AG04450 (cell line): ENCODE measurements at places on chromosomes 5 and 9.

GRCh38 chr9:20551835-20552234, 70.5 kb downstream of the MLLT3 start:
- DNase-seq = no peak

- no peak for DNase-seq
Measured at GRCh38 chr5:179720222-179720621, 12.4 kb upstream of the MAML1 start.

DNA sequence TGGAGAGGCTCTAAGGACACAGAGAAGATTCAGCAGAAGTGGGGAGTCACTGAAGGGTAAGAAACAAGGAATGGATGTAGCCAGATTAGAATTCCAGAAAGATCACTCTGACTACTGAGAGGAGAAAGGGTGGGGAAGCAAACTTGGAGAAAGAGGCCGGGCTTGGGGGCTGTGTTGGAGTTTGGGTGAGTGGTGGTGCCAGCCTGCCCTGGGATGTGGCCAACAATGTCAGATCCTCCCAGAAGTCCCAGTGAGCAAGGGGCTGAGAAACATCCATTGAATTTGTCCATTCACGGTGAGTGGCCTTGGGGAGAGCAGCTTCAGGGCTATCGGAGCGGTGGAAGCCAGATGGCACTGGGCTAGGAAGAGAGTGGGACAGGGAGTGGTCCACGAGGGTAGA, 60.4 kb downstream of the COL15A1 start:
- DNase-seq = no peak

DNA sequence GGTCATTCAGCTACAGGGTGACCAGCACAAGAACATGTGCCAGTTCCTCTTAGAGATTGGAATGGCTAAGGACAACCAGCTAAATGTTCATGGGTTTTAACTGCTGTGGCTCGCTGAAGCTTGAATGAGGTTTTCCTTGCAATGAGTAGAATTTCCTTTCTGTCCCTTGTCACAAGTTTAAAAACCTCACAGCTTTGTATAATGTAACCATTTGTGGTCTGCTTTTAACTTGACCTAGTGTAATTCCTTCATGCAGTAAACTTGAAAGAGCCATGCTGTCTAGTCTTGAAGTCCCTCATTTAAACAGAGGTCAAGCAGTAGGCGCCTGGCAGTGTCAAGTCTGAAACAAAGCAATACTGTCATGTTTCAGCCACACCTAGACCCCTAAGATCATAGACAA, 181.3 kb upstream of the DMRT1 start:
- no peak for DNase-seq

DNA sequence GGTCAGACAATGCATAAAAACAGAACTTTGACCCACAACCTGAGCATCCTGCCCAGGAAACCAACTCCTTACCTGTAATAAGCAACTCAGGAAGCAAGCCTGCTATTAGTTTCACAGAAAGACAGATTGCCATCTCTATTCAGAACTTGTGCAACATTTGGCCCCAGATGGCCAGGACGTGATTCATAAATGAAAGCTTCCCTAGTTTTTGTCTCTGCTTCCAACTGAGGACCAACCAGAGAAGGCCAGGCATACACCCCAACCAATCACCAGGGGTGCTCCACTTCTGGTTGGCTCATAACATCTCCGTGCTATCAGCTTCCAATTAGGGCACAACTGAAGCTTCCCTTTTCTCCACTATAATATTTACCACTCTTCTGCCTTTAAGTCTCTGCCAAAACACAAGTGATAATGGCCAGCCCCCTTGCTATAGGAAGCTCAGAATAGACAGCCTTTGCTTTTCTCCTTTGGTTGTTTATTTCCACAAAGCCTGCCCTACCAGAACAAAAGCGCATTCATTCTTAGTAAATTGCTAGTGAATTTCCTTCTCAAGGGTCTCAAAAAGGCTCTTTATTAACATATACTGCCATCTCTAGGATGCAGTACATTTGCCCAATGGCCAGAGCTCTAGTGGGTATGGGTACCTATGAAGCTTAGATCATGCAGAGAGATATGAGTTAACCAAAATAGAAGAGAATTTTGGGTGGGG, 289.7 kb upstream of the DAP start:
- no peak for DNase-seq

- DNase-seq = no peak
Measured at GRCh38 chr5:133683646-133684596, 71.6 kb upstream of the FSTL4 start.

DNA sequence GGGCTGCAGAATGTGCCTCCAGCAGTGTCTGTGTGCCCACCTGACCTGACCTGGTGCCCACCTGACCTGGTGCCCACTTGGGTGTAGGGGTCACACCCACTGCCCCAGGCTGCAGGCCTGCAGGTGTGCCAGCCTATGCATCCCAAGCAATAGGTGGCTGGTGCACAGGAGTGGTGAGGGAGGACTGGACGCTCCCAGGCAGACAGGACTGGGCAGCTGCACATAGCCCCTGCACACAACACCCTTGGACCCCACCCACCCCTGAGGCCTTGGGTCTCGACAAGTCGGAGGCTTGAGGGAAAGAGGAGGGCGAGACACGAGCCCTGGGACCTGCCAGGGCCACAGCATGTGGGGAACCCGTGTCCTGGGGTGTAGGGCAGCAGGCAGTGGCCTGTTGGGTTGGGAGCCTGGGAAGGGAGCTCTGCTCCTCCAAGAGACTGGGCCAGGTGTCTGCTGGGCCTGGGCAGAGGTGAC, 10.8 kb upstream of the NRARP start:
- DNase-seq = no peak

DNA sequence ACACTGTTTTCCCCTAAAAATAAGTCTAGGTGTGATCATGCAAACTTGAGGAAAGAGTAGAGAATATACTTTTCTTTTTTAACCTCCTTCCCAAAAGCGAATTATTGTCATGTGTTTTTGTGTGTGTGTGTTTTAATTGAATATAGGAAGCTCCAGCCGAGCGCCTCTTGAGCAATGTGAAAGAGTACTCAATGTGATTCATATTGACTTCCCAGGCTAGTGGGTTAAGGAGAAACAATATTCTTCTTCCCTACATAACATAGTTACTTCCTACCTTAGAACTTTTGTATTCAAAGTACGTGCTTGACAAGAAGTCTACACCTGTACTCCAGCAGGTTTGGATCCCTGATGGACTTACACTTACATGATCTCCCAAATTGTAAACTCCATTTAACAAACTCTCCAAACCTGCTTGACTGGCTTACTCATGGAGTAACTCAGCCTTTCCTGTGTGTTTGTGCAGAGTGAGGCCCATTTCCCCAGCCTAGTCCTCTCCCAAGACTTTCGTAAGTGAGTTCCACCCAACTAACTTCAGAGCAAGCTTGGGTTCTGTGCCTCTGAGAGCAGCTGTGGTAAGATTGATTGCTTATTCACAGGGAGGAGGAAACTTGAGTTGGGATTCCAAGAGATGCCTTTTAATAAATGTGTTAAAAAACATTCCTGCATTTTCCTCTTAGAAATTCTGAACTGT, 9.3 kb downstream of the SLC28A3 start:
- no peak for DNase-seq

DNA sequence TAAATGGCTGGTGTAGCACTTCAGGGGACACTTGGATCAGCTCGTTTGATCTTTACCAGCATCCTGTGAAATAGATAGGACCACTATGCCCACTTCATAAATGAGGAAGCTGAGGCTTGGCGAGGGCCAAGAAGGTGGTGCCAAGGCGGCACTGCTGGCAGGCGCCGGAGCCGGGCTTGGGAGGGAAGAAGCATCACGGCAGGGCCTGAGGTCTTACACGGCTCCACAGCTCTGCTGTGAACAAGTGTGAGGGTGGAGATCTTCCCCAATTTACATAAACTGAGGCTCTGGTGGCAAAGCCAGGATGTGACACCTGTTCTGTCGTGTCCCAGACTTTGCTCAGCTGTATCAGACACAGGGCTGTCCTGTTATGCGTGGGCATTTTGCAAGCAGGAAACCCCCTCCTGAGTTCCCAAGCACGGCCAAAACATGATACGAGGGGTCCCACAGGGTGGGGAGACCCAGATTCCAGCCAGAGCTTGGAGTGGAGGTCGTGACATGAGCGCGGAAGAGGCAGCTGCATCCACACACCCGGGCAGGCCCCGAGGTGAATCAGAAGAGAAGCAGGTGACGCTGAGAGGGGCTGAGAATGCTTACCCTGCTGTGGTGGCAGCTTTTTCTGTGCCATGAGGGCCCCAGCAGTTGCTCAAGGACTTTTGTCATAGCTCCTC, 117.5 kb upstream of the BOD1 start:
- no peak for DNase-seq

DNA sequence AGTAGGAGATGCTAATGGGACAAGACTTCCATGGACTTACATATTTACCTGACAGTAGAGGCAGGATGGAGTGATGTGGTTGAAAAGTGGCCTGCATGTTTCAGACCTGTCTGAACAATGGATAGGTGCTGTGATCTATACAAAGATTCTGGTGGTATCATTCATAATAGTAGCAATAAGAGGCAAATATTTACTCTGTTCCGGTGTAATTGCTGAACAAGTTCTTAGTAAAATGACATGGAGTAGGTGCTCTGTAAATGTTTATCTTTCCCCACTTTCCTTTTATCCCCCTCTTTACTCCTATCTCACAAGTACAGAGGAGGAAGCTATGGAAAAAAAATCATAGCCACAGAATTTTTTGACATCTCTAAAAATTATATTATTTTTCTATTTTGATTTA, 159.0 kb upstream of the SLC12A2 start:
- DNase-seq = no peak

DNA sequence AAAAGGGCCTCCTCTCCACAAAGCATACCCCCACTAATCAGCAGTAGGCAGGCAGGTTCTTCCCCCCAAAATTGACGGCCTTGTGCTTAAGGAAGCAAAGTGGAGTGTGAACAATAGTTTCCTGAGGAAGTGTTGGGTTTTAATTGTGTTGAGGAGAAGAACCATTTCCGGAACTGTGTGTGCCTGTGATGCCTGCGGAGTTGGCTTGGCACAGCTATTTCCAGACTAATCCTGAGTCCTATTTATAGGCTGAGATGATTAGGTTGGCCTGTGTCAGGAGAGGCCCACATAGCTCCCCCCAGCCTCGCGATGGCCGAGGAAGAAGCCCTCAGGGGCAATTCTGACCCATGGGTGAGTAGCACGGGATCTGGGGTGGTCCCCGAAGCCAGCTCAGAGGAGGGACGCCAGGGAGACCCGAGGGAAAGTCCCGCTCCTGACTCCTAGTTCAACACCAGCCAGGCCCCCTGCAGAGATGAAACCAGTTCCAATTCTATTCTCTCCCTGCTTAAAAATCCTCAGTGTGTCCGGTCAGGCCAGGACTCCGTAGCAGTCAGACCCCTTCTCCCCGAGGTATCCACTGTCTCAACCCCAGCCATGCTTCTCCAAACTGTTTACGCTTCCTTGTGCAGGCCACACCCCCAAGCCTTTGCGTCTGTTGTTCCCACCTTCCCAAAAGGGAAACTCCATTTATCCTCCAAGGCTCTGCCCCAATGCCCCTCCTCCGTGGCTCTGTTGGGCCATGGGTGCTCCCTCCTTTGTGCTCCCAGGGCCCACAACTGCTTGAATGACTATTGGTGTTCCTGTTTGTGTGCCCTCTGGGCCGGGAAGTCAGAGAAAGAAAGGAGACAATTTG, 18.1 kb downstream of the GSN start:
- no peak for DNase-seq

DNA sequence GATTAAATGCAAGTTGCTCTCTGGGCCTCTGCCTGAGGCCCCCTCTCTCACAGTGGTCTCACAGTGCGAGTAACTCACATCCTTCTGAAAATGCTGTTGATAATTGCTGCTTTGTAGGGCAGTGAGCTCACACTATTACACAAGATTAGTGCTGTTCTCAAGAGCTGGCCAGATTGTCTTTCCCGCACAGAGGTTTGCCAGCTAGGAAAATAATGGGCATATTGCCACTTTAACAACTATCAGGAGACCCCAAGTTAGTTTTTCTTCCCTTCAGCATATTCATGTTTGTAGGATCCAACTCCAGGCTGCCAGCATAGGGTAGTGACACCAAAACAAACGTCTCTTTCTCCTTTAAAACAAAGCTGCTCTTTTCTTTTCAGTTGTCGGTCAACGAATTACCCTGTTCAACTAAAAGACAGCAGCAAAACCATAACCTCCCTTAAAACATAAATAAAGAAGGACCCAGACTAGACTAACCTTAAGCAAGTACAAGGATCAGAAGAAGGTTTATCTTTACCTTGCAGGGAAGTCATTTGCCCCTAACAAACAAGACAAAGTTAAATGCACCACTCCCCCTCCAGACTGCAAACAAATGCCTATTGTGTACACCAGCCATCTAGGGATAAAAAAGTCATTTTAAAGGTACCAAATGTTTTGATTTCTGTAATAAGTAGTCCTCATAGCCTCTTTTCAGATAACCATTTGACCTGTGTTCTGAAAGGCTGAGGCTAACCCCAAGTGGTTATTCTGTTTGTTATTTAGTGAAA, 91.4 kb downstream of the VCAN start:
- no peak for DNase-seq

- no peak for DNase-seq
Measured at GRCh38 chr9:132875159-132875558, 2.9 kb downstream of the AK8 start.

GRCh38 chr5:173772384-173773059, 115.6 kb upstream of the CPEB4 start:
- DNase-seq = peak; percentile 4

DNA sequence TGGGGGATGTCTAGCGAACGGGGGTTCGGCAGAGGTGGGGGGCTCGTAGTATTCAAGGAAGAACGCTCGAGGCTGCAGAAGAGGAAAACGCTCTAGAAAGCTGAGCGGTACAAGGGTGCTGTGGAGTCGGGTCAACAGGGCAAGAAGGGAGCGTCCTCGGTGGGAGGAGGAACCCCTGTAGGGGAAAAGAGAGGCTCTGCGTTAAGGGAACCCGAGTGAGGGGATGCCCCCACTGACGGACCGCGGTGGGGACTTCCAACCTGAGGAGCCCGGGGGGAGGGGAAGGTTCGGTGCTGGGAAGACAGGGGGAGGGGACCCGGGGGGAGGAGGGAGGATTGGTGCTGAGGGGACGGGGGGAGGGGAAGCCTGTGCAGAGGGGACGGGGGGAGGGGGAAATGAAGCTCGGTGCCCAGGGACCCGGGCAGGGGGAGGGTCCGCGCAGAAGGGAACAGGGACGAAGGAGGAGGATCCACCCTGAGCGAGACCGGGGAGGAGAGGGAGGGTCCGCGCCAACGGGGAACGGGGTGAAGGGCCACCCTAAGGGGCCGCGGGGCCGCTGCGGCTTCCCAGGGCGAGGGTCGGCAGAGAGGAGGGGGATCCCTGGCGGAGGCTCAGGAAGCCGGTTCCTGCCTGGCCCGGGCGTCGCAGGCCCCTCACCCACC, 621 bp downstream of the NR6A1 start:
- DNase-seq = no peak

DNA sequence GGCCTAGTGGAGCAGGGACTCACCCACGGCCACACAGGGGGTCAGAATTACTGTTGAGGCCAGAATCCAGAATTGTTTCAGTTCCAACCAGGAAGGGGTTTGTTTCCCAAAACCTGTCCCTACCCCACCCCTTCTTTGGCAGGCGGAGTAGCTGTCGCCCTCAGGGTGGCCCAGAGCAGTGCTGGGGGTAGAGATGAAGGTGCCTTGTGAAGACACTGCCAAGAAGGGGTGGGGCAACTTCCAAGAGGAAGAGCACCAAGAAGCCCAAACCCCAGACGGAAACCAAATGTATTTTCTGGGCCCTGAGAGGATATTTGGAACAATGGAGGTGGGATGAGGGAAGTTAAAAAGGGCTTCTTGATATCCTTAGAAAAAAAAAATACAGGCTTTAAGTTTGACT, 11.4 kb upstream of the NDST1 start:
- DNase-seq = no peak

- no peak for DNase-seq
Measured at GRCh38 chr5:179788193-179788854, 5.5 kb upstream of the LTC4S start.

- DNase-seq = no peak
Measured at GRCh38 chr5:180932660-180933059, 33.7 kb downstream of the BTNL8 start.
